Endothelial cell of umbilical vein (primary cell): ENCODE measurements at places on chromosomes 11 and 22.

DNA sequence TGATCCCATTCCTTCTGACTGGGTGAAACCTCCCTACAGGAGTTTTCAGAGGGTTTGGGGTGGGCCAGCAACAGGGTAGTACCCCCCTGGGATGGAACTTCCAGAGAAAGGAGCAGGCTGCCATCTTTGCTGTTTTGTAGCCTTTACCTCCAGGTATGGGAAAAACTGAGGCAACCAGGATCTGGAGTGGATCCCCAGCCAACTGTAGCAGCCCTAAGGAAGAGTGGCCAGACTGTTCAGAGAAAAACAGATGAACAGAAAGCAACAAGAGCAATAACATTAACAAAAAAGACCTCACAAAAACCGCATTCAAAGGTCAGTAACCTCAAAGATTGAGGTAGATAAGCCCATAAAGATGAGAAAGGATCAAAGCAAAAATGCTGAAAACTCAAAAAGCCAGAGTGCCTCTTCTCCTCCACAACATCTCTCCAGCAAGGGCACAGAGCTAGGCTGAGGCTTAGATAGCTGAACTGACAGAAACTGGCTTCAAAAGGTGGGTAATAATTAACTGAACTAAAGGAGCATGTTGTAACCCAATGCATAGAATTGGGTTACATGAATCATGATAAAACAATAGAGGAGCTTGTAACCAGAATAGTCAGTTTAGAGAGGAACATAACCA, 1288.6 kb upstream of the CNTN5 start:
- DNase-seq: no peak

- peak; percentile 73 for DNase-seq
Observed at GRCh38 chr11:120324932-120325810, at the start of gene TLCD5. TLCD5 (plus strand) TSS chr11:120325299; CDS start chr11:120327442, 2,143 bp downstream.

GRCh38 chr11:9664276-9665171, 647 bp downstream of the SWAP70 start:
- peak; percentile 65 for DNase-seq

GRCh38 chr11:19817265-19817851, 104.7 kb downstream of the NAV2 start:
- no peak for DNase-seq

DNA sequence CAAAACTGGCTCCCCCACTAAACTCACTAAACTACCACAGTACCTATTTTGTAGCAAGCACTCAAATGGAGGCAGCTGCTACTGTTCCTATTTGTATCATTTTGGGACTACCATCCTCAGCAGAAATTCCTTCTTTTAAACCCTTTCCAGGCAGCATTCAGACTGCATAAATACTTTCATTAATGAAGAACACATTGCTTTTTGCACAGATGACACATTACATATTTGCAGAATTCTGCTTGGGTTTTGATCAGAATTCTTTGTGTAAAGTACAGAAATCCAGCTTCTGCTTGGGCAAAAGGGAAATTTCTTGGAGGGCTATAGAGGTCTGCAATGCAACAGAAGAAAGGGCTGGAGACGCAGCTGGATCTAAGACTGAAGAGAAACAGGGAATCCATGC, 24.2 kb downstream of the RBX1 start:
- no peak for DNase-seq
